ENCODE measurements at places on chromosomes 2 and 18. TPM values are rescaled to one million over a fixed set of nuclear protein-coding genes. Genes with fewer than 3 reads are reported as not detected.

LCT gene
- total RNA-seq, result 0.22 TPM

EPAS1 gene
- 297 TPM for total RNA-seq

TM4SF20 gene
- total RNA-seq, result not detected

KIF3C gene
- total RNA-seq, result 8.1 TPM

MAP3K19 gene
- total RNA-seq, result not detected

CDK15 gene
- 0.11 TPM for total RNA-seq

TMEM18 gene
- 31.9 TPM for total RNA-seq

VWA3B gene
- not detected for total RNA-seq

ALPP gene
- not detected for total RNA-seq

AQP4 gene
- not detected for total RNA-seq

RFX8 gene
- total RNA-seq, result 9.0 TPM

MYL12B gene
- total RNA-seq, result 394 TPM

SCYGR1 gene
- not detected for total RNA-seq

TANC1 gene
- 31.6 TPM for total RNA-seq

SH2D6 gene
- total RNA-seq, result 0.43 TPM

MEIS1 gene
- total RNA-seq, result 11.1 TPM

SCYGR4 gene
- total RNA-seq, result 0.11 TPM

RPRM gene
- not detected for total RNA-seq

KCNK3 gene
- total RNA-seq, result 0.11 TPM

CDCA7 gene
- 2.5 TPM for total RNA-seq

All from articular chondrocyte of knee joint (primary cell).